ENCODE measurements at places on chromosomes 5 and 9. TPM values are rescaled to one million over a fixed set of nuclear protein-coding genes. Genes with fewer than 3 reads are reported as not detected.
A peak's percentile ranks its signal among the peaks of the same experiment; 100 is the strongest.

Gene FAM174A
- 16.5 TPM for total RNA-seq

DNA sequence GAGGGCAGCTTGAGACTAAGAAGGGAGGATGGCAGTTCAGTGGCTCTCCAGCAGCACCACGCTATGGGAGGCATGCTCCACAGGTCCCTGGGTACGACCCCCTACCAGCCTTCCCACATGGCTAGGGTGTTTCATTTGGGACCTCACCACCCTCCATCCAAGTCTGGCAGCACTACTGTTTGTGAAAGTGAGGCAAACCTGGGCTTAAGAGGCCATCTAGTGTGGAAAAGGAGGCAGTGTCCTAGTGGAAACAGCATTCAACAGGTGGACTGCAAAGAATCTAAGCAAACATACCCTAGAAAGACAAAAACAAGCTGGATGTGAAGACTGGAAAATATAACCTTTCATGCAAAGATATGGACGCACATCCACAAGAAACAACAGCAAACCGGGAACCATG is 4.8 kb upstream of the C5orf47 start:
- no peaks in the 10 kb centered on the region for H3K4me1 ChIP-seq
- H3K27me3 ChIP-seq: peaks cover 10% of the 10 kb centered on the region
- no peaks in the 10 kb centered on the region for H3K36me3 ChIP-seq
- H3K4me3 ChIP-seq: no peak overlapping the region
- DNase-seq: no peak

DNA sequence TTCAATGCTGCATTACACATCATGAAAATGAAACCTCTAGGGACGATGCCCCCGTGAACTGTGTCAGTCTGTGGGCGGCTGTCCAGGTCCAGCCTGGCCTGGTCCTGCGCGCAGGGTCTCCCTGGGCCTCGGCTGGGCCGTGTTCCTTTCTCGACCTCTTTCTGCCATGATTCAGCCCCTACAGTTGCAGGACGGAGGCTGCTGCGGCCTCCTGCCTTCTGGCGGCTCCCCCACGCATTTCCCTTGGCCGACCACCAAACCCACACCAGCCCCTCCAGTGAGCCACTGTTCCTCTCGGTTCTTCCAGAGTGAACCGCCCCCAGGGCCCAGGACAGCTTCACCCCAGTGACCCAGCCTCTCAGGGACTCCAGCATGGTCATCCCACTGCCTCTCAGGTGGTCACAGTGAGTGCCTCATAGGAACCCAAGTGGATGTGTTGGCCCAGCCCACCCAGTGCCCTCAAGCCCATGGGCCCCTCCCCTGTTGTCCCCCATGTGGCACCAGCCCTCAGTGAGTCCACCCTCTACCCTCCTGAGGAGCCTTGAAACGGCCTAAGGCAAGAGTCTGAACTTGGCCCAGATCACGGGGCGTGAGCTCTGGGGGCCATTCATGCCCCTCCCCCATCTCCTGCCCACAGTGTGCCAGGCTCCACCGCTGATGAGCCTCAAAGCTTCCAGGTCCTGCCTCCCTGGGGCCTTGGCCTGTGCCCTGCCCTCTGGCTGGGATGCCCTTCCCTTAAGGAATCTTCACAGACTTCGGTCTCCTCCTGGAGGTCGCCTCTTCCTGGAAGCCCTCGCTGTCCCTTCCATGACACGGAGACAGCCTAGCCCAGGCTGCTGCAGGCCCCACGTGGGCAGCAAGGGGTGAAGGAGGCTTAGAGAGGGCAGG is 10.0 kb upstream of the CLIC3 start:
- H3K27ac ChIP-seq: no peak overlapping the region
- no peak overlapping the region for H3K4me3 ChIP-seq
- no peaks in the 10 kb centered on the region for H3K27me3 ChIP-seq
- DNase-seq: no peak
- no peaks in the 10 kb centered on the region for H3K36me3 ChIP-seq

DNA sequence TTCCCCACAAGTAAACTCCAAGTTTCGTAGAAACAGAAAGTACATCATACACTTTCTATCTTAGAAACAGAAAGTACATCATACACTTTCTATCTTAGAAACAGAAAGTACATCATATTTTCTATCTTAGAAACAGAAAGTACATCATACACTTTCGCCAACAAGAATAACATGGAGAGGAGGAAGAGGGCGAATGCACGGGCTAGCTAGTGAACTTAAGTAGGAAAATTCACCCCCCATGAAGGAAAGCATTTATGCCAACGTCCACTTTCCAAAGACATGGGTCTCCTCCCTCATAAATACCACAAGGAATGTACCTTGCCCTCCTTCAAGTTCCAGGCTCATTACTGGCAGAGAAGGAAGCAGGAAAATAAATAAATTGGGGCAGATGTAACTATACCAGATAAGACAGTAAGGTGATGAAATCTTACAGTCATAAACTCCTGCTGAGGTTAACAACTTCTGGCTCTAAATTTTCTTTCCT is 64.7 kb downstream of the FRMD3 start:
- DNase-seq: no peak
- peak overlapping the region; percentile 45 for H3K4me3 ChIP-seq
- no peaks in the 10 kb centered on the region for H3K36me3 ChIP-seq
- H3K27ac ChIP-seq: no peak overlapping the region

DNA sequence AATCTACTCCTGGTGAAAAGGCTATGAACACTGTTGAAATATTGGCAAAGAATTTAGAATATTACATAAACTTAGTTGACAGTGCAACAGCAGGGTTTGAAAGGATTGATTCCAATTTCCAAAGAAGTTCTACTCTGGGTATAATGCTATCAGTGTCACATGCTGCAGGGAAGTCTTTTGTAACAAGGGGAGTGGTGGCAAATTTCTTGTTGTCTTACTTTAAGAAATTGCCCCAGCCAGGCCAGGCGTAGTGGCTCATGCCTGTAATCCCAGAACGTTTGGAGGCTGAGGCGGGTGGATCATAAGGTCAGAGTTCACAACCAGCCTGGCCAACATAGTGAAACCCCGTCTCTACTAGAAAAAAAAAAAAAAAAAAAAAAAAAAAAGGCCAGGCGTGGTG is 86.3 kb upstream of the OTULINL start:
- H3K27me3 ChIP-seq: no peaks in the 10 kb centered on the region
- H3K4me3 ChIP-seq: no peak overlapping the region
- DNase-seq: no peak
- no peak overlapping the region for H3K27ac ChIP-seq
- H3K36me3 ChIP-seq: peaks cover 92% of the 10 kb centered on the region

DNA sequence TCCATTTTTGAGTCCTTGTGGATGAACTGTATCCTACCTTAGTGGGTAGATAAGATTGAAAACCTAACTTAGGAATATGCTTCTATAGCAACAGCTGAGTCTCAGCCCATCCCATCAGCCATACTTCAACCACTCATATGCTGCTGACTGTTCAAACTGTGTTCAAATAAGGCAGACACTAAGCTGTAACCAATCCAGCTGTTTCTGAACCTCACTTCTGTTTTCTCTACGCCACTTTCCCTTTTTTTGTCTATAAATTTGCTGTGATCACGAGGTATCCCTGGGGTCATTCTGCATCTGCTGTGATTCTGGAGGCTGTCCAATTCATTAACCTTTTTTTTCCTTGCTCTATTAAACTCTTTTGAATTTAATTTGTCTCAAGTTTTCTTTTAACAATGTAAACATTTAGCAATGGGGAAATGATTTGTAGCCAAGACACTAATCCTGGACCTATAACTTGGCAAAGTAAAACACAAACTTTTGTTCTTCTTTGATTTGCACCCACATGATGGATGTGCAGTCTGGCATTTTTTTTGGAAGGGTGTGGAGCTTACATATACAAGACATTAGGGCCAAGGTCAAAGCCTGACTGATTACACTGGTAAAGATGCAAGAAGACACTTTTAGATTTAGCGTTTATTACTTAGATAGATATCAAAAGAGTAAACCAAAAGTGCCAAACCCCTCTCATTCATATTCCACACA is 14.9 kb upstream of the SCGB3A2 start:
- H3K27ac ChIP-seq: no peak overlapping the region
- H3K4me1 ChIP-seq: no peaks in the 10 kb centered on the region
- H3K27me3 ChIP-seq: no peaks in the 10 kb centered on the region
- H3K36me3 ChIP-seq: no peaks in the 10 kb centered on the region
- H3K4me3 ChIP-seq: no peak overlapping the region

DNA sequence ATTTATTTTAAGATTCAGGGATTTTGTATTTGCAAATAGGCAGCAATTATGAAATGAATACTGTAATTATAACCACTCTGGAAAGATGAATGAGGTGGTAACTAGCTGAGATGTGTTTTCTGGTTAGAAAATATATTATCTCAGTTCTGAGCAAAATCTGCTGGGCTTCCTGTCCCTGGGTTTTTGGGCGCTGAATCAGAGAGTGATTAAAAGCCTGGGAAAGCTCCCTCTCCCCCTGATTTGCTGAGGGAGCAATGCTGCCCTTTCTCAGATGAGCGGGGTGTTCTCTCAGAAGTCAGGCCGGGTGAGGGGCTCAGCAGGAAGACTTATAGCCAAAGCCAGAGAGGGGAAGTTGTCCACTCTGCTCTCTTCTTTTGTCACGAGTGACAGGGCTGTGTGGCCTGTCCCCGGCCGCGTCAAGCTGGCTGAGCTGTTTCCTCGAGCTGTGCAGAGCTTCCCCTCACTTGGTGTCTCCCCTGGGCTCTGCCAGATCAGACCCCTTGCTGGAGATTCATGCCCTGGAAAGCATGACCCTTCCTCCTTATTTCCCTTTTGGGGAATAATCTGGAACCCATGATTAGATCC is 39.8 kb upstream of the PITX1 start:
- H3K4me3 ChIP-seq: no peak overlapping the region
- no peak overlapping the region for H3K27ac ChIP-seq
- peaks cover 10% of the 10 kb centered on the region for H3K4me1 ChIP-seq
- no peaks in the 10 kb centered on the region for H3K36me3 ChIP-seq
- DNase-seq: peak; percentile 62
- H3K27me3 ChIP-seq: no peaks in the 10 kb centered on the region

DNA sequence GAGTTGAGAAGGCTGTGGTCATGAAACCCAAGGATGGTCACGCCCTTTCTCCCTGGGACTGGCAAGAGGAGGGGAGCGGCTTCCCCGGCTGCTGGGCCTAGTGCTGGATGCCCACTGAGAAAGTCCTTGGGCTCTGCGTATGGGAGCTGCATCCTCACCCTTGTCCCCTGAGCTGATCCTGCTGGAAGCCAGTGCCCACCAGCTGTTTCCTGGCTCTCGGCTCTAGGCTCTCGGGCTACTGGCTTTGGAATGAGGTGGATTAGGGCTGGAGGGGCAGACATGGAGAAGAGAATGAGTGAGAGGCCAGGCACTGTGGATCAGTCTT is 149.3 kb upstream of the PPP1R26 start:
- no peaks in the 10 kb centered on the region for H3K36me3 ChIP-seq
- H3K27me3 ChIP-seq: no peaks in the 10 kb centered on the region
- H3K4me1 ChIP-seq: no peaks in the 10 kb centered on the region
- no peak overlapping the region for H3K4me3 ChIP-seq

Measured in osteoblast (primary cell).